ENCODE measurements at places on chromosomes 13 and 19. TPM values are rescaled to one million over a fixed set of nuclear protein-coding genes. Genes with fewer than 3 reads are reported as not detected.

- no peak overlapping the region for H3K4me3 ChIP-seq
- no peak for DNase-seq
- H3K4me1 ChIP-seq: no peaks in the 10 kb centered on the region
- no peak overlapping the region for H3K27ac ChIP-seq
These were observed 819.3 kb upstream of the PCDH20 start for GRCh38 chr13:62234780-62235440.

Gene GARIN5A
- 2.0 TPM for total RNA-seq

DNA sequence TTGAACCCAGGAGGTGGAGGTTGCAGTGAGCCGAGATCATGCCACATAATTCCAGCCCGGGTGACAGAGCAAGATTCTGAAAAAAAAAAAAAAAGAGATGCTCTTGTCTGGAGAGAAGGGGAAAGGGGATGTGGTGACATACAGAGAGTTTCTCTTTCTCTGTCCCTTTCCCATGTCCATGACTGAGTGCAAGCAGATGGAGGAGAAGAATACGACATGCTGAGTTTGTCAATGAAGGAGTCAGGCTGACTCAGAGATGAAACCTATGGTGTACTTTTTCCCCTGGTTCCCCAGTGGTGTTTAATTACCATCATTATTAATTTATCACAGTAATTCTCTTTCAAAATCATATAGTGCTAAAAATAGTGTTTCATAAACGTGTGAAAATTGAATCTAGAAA is 448.8 kb downstream of the FOXO1 start:
- no peaks in the 10 kb centered on the region for H3K4me1 ChIP-seq

DNA sequence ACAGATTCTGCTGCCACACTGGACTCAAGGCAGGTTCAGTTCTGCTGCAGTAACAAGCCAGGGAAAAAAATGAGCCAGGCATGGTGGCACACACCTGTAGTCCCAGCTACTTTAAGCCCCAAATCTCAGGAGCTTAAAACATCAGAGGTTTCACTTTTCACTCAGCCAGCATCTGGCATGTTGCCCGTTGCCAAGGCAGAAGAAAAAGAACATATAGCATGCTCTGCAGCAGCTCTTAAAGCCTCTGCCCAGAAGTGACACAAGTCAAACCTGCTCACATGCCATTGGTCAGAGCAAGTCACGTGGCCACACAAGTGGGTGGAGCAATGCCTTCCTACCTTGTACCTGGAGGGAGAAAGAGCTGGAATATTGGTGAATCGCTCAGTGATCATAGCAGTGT is 14.7 kb upstream of the ADGRE5 start:
- no peak for DNase-seq
- H3K36me3 ChIP-seq: no peaks in the 10 kb centered on the region
- H3K27me3 ChIP-seq: no peaks in the 10 kb centered on the region

Measured in Panc1 (cell line).